ENCODE measurements at places on chromosomes 6 and 20. TPM values are rescaled to one million over a fixed set of nuclear protein-coding genes. Genes with fewer than 3 reads are reported as not detected.

SLC17A2 gene
- total RNA-seq = not detected

RSPH4A gene
- 0.98 TPM for total RNA-seq

ZSCAN26 gene
- 24.8 TPM for total RNA-seq

SERPINB1 gene
- total RNA-seq = 8.2 TPM
